ENCODE measurements at places on chromosomes 2 and 18.

- DNase-seq: no peak
Measured at GRCh38 chr2:165060411-165060810, 105.1 kb upstream of the SLC38A11 start.

DNA sequence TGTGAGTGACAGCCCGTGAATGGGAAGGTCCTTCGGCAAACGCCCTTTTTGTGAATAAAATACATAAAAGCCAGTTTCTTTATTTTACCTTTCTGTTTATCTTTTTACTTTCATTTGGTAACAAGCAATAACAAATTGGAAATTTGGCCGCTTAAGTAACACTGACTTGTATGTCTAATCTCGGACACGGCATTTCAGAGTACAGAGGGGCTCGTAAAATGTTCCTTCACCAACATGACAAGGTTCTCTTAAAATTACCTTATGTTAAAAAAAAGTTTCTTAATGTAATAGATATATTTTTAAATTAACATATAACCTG lies 558 bp upstream of the NEMP2 start:
- DNase-seq: no peak

DNA sequence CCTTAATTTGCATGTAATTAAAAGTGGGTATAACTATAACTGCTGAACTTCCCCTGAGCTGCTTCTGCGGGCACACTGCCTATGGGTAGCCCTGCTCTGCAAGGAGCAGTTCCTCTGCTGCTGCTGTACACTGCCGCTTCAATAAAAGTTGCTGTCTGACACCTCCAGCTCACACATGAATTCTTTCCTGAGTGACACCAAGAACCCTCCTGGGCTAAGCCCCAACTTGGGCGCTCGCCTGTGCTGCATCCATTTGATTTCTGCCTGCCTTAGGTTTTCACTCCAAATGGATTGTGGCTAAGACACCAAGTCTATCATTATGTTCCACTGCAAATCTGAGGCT lies 215.7 kb downstream of the ANAPC1 start:
- no peak for DNase-seq

- no peak for DNase-seq
Measured at GRCh38 chr2:238106339-238106697, 6.2 kb downstream of the ESPNL start.

DNA sequence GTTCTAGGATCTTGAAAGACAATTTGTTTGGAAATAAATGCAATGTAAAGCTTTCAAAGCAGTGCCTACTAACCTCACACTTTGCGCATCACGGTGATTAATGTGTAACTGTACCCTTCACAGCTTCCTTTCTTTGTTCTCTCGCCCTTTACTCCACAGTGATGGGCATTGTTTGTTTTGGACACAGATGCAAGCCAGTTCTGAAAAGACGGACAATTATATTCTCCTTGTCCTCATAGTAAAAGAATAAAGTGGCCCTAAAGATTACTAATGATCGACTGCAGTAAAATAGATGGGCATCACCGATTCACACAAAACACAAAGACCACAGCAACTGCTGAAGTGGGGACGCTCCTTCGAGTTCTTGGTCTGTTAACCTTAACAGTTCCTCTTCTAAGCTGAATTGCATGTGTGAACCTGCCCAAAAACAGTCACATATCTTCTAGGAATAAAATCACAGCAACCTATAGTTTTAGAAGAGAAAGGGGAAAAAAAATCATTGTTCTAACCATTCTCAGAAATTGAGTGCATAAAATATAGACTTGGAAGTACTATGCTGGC lies 7.7 kb downstream of the L3MBTL4 start:
- DNase-seq: no peak

DNA sequence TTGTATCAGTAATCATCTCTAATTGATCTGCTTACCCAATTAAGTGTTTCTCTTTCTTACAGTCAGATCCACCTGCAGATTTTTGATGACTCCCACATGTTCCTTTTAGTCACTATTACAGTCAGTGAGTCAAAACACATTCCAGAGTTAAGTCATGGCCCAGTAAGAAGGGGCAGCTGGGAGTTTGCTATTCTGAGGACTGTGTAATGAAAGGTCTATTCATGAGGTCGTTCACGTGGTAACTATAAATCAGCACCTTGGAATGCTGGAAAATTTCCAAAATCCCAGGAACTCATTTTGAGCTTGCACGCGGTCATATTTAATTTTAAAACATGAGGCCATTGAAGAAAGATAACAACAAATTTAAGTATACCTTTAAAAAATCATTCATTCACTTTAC lies 252.5 kb downstream of the XIRP2 start:
- no peak for DNase-seq
